ENCODE measurements at places on chromosomes 6 and 20.

- DNase-seq = no peak
Observed at GRCh38 chr6:119672725-119673124, 323.2 kb upstream of the MAN1A1 start.

DNA sequence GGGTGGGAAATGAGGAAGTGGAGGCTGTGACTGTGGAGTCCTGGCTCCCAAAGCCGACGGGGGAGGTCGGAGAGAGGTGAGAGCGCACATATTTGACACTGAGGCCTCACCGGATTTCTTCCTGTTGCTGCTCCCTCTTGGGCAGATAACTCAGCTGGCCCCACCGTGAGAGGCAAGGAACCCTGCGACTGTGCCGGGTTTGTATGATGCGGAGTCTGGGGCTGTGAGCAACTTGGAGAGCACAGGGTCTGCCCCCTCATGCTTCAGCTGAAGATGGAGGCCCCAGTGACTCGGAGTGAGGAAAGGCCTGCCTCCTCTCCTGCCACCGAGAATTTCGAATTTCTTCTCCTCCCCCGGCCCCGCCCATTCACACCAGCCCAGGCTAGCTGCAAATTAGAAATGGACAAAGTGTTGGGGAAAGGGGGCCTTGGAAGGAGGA is 160.6 kb downstream of the GRM4 start:
- DNase-seq = no peak

DNA sequence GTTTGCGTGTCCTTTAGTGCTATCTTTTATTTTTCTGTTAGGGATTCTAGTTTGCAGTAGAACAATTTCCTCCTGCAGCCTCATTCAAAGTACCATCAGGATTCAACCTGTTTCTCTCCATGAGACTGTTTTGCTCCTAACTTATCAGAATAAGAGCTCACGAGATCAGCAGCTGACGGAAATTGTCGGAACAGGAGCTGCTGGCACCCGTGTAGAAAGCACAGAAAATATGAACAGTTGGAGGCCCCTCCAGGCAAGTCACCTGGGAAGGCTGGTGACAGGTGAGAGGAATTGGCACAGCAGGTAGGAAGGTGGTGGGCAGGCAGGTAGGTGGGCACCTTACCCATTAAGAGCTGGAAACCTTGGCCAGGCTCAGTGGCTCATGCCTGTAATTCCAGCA is 368.6 kb downstream of the CDH26 start:
- no peak for DNase-seq

- no peak for DNase-seq
Observed at GRCh38 chr6:139882234-139882633, 507.8 kb upstream of the CITED2 start.

GRCh38 chr20:1669304-1669703 is 11.7 kb upstream of the SIRPG start:
- DNase-seq = no peak

- no peak for DNase-seq
Observed at GRCh38 chr6:82374516-82374915, 10.9 kb downstream of the TPBG start.

DNA sequence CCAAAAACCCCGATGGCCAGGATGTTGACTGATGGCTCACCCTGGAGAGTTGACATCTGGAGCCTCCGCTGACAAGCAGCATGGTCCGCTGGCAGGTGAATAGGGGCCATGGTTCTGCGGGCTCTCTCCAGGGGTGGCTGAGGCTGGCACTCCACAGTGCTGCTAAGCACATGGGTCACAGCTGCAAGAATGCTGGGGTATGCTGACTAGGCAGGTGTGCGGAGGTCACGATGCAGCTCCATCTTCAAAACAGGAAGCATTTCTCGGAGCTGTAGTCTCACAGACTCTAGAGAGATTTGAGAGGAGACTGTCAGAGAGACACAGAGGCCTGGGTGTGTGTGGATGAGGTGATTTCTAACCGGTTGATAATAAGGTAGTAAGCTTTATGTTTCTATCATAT is 341.6 kb downstream of the NRN1 start:
- DNase-seq = no peak

- DNase-seq = no peak
Observed at GRCh38 chr6:145866456-145867396, 52.1 kb upstream of the FBXO30 start.

DNA sequence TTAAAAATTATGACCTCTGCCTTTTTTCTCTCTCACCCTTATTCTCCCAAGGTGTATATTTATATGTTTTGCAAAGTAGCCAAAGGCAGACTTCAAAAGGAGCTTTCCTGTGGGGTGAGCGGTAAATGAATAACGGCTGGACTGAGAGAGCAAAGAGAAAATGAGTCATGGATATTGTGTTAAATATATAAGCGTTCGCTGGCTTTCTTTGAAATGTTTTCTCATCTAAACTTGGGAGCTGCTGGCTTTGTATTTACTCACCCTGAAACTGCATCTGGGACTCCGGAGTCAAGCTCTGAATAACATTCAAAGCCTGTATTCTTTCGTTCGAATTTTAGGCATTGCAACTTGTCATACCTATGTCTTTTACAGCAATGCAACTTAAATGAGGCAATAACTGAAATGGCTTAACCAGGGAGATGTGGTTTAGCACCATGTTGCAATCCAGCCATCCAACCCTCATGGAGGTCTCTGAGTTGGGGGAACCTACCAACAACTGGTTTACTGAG is 32.0 kb downstream of the ATXN1 start:
- DNase-seq = no peak

DNA sequence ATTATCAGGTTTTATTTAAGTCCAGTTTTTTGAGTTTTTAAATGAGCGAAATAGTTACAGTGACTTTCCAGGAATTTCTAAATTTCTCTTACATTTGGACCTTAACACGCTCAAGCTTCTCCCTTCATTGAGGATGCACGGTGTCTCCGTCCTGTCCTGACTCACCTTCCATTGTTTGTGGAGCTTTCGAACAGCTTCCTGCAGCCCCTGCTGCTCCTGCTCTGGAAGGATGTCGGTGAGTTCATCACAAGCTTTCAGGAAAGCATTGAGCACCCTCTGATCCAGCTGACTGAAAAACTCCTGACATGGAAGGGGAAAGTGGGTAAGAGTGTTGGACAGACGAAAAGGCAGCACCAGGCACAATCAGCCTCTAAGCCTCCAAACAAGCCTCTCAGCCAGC is 183.7 kb downstream of the SYNE1 start:
- DNase-seq = no peak

DNA sequence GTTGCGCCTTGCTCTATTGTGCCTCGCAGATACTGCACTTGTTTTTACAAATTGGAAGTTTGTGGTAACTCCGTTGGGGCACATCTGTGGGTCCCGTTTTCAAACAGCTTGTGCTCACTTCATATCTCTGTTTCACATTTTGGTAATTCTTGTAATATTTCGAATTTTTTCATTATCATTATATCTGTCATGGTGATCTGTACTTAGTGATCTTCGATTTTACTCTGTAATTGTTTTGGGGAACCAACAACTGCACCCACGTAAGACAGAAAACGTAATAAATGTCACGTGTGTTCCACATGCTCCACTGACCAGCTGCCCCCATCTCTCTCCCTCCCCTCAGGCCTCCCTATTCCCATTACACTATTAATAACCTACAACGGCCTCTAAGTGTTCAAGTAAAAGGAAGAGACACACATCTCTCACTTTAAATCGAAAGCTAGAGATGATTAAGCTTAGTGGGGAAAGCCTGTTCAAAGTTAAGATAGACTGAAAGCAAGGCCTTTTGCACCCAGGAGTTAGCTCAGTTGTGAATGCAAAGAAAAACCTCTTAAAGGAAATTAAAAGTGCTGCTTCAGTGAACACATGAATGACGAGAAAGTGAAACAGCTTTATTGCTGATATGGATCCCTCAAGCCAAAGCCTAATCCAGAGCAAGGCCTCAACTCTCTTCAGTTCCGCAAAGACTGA is 26.9 kb downstream of the TTLL2 start:
- no peak for DNase-seq

- no peak for DNase-seq
Observed at GRCh38 chr6:119249319-119249718, 100.2 kb downstream of the MAN1A1 start.

- DNase-seq = no peak
Observed at GRCh38 chr20:63641146-63641791, 12.0 kb downstream of the STMN3 start.

DNA sequence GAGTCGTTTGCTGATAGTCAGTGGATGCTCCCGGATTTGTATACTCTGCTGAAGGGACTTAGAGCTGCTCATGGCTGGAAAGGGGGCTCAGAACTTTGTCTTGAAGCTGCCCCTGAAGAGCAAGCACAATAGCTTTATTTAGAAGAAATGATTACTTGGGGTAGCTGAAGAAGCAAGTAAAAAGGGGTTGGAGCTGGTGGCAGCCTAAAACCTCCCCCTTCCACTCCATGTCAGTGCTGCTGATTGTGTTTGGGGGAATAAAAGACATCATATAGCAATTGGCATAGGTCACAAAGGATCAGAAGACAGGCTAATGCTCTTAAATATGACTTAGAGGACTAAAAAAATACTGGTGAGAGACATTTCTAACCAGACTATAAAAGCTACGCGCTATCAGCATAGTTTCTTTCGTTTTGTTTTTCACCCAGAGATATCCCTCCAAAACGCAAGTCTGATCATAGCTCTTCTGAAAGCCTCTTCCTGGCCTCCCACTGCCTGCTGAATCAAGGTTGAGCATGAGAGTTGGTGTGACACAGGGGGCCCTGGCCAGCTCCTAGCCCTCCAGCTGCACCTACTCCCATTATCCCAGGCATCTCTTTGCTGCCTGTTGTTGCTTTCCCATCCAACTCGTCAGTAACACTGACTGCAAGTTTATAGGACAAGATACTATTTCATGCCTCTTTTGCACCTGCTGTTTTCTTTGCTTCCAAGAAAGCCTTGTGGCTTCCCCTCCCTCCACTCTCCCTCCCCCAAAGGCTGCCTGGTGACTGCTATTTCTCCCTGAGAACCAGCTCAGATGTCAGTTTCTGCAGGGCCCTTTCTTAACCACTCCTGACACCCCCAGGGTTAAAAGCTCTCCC is 33.9 kb upstream of the SGK1 start:
- DNase-seq = no peak

All from activated CD8-positive, alpha-beta memory T cell treated with anti-CD3 and anti-CD28 coated beads for 1 hour (primary cell).